CD4-positive, alpha-beta memory T cell (primary cell): ENCODE measurements at places on chromosomes 1 and 21. TPM values are rescaled to one million over a fixed set of nuclear protein-coding genes. Genes with fewer than 3 reads are reported as not detected.

DNA sequence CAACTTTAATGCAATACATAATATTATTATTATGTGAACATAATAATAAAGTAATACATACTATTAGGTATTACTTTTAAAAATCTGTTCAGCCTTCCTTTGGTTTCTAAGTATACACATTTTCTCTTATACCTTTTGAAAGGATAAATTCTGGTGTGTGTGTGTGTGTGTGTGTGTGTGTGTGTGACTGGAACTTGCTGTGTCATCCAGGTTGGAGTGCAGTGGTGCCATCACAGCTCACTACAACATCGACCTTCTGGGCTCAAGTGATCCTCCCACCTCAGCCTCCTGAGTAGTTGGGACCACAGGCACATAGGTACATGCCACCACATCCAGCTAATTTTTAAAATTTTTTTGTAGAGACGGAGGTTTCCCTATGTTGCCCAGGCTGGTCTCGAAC is 88.5 kb downstream of the CCDC30 start:
- DNase-seq, result no peak

Gene CFAP45
- 0.15 TPM for polyA plus RNA-seq

Gene GJA9
- polyA plus RNA-seq, result not detected

- DNase-seq, result no peak
These were observed 63.6 kb downstream of the RUNX3 start for GRCh38 chr1:24866211-24867083.

DNA sequence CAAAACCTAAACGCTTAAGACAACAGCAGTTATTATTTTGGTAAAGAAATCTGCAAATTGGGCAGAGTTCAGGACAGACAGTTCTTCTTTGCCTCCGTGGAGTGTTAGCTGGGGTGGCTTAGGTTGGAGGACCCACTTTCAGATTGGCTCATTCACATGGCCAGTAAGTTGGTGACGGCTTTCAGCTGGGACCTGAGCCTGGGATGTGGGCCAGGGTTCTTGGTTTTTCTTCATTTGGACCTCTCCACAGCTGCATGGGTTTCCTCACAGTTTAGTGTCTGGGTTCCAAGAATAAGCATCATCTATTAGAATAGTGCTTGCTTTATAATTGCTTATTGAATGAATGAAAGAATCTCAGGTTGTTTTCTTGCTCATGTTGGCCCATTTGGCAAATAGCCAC is 72.2 kb downstream of the ATF6 start:
- no peak for DNase-seq

DNA sequence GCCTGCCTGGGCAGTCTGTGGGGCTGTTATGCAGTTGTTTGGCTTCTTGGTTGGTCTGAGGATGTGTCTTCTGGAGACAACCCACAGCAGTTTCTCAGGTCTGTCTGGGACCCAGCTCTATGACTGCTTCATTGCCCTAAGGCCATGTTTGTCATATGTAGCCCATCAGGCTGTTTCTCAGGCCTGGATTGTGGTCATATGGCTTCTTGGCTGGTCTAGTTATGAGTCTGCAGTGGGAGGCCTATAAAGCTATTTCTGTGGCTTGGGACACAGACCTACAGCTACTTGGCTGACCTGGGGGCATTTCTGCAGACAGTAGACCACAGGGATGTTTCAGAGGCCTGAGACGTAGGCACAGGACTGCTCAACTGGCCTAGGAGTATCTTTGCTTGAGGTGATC is 41.5 kb downstream of the CHIA start:
- DNase-seq, result no peak
